ENCODE measurements at places on chromosomes 5 and 9. TPM values are rescaled to one million over a fixed set of nuclear protein-coding genes. Genes with fewer than 3 reads are reported as not detected.

DNA sequence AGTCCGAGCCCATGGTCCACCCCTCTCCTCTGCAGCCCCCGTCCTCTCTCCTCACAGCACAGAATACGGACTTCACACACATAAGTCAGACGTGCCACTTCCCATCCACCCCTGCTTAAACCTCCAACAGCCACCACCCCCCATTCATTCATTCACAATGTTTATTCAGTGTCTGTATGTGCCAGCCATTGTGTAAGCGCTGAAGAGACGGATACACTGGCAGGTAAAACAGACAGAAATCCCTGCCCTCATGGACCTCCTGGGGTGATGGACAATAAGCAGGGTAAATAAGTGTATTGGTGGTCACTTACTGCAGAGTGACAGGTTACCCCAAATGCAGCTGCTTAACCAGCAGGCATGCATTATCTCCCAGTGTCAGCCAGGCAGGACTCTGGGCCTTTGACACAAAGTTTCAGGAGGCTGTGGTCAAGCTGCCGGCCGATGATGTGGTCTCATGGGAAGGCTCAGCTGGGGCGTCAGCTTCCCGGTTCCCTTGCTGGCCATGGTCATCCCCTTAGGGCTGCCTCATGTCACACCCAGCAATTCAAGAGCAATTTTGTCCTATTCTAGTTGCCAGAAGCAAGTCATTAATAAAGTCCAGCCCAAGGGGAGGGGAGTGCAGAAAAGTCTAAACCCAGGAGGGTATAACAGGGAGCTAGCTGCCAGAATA lies 1.8 kb upstream of the PAXX start:
- DNase-seq: no peak

- DNase-seq: no peak
Observed at GRCh38 chr9:81791076-81791475, 101.7 kb upstream of the TLE1 start.

- DNase-seq: no peak
Observed at GRCh38 chr9:36194326-36195000, 3.7 kb downstream of the CLTA start.

The PDLIM7 gene
- total RNA-seq: 551 TPM

The WDR31 gene
- 3.0 TPM for total RNA-seq

GRCh38 chr5:176677209-176677939 lies 30.1 kb downstream of the TSPAN17 start:
- no peak for DNase-seq

- no peak for DNase-seq
Observed at GRCh38 chr5:138948471-138949222, 73.5 kb upstream of the LRRTM2 start.

GRCh38 chr9:113912816-113913215 lies 36.7 kb downstream of the ZNF618 start:
- DNase-seq: no peak

The OR13F1 gene
- not detected for total RNA-seq

The PCDHGB2 gene
- total RNA-seq: 1.2 TPM

The WNK2 gene
- total RNA-seq: 17.1 TPM

The TSSK1B gene
- total RNA-seq: not detected

The GRK6 gene
- total RNA-seq: 34.9 TPM

The ZNF782 gene
- 3.9 TPM for total RNA-seq

The OLFML2A gene
- total RNA-seq: 16.4 TPM

DNA sequence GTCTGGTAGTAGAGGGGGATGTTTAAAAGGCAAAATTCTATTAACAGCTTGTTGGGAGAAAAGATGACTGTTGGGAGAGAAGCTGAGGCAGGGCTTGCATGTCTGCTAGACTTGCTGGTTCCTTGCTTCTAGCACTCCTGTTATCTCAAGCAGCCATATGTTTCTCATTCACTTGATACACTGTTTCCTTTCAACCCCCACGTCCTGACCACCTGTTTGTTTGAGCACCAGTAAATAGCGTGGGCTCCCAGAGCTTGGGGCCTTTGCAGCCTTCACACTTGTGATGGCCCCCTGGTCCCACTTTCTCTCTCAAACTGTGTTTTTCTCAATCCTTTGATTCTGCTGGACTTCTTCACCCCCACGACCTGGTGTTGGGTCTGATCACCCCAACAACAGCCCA lies 111.7 kb upstream of the TMEM161B start:
- no peak for DNase-seq

DNA sequence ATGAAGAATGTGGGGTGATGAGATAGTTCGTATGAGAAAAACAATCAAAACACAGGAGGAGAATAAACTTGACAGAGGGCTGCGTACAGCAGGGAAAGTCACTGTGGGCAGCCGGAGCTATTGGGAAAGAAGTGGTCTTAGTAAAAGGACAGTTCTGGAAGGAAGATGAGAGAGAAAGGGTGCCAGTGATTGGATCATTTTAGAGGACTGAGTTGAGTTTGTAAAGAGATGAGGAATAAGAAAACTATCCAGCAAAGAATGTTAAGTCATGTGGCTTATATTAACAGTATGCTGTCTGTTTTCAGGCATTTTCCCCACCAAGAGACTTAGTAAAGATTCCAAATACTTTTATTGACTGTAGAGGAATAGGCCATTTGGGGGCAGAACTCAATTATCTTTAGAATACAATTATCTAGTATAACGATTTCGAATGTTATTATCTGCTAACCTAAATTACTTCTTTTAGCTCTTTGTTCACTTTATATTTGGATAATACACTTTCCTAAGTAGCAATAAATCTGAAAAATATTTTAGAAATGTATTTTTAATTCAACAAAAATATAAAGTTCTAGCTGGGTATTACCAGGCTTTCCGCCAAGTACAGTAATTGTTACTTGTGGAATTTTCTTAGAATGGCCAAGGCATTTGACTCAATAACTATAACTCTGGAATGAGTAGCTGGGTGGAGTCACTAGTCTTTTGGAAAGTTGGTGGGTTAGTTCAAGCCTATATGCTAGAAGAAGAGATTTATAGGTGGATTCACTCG lies 15.5 kb upstream of the LOX start:
- DNase-seq: no peak

DNA sequence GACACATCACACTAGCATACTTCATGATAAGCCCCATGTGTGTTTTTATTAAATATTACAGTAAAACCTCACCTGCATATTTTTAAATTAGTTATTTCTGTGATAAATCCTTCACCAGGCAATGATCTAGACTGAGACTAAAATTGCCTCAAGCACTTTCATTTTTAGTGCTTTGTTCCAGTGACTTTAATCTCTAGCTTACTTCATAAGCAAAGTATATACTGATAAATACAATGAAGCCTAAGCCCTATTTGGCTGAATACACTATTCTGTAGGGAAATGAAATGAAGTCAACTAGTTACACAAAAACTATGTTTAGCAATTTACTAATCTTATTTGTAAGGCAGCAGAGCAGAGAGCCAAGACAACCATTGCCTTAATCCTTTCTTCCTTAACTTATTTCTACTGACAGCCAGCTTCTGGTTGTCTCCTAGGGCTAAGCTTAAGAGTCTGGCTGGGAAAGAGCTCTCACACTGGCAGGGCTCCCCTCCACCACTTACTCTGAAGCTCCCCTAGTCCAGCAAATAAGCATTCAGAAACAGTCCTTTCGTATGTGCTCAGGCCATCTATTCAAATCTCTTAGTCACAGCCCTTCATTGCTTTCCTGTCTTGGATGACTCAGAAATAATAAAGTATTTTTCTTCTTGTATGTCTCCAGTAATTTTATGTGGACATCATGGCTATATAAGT lies 31.4 kb upstream of the MTAP start:
- DNase-seq: no peak

- no peak for DNase-seq
Observed at GRCh38 chr5:6712142-6712576, 1.1 kb upstream of the TENT4A start.

The SPATA31D3 gene
- not detected for total RNA-seq

DNA sequence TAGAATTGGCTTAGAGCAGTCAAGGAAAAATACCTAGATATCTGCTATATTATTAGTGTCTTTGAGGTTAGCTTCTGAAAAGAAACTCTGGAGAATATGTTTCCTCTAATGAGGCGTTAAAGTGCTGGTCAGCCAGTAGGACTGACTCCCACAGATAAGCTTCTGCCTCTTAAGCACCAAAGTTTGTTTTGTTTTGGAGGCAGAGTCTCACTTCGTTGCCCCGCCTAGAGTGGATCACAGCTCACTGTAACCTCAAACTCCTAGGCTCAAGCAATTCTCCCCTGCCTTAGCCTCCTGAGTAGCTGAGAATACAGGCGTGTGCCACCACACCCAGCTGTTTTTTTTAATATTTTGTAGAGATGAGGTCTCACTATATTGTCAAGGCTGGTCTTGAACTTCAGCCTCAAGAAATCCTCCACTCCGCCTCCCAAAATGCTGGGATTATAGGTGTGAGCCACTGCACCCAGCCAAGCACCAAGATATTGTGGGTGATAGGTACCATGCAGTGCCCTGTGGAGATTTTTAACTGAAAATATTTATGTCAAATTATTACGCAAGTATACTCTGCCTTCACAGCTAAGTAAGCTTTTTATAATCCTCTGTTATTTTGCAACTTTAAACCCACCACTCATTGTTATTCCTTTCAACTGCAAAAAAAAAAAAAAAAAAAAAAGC lies 24.7 kb upstream of the TMEM171 start:
- DNase-seq: no peak

- DNase-seq: no peak
Observed at GRCh38 chr9:136003411-136004218, 42.4 kb upstream of the UBAC1 start.

GRCh38 chr5:80686757-80687156 lies 32.0 kb upstream of the DHFR start:
- DNase-seq: no peak

DNA sequence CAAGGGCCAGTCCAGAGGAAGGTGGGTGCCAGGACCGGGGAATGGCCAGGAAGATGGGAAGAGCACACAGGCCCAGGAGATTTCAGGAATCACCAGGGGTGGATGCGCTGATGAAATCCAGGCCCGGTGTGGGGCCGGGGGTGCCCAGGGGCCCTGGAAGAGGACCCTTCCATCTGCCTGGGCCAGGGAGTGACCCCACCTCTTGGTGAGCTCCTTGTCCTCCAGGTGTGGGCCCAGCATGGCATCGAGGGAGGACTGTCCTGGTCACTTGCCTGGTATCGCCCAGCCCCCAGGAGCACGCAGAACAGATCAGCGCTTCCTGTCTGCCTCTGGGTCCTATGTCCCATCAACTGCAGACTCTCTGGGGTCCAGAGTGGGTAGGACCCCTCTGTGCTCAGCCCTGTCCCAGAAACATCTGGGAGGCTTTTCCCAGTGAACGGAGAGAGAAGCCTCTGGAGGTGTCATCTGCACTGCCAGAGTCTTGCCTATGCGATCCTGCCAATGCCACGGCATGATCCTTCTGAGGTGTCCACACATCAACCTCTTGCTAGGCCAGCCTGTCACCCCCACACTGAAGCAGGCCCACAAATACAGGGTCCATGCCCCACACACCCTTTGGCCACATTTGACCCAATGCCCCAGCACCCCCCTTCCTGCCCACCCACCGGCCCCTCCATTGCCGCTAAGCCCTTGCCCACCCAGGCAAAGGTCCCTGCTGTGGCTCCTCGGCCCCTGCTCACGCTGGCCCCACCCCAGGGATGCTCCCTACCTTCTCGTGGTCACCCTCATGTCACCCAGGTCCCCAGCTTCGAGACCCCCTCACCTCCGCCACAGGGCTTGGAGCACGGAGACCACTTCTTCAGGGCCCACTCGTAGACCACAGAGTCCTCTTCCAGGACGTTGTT lies 67.2 kb downstream of the ZNF354C start:
- no peak for DNase-seq

The SEMA4D gene
- 27.8 TPM for total RNA-seq

The BTNL9 gene
- 0.21 TPM for total RNA-seq

GRCh38 chr9:120544441-120544840 lies 35.5 kb downstream of the CDK5RAP2 start:
- no peak for DNase-seq

The CORO2A gene
- 7.8 TPM for total RNA-seq

All from kidney epithelial cell (primary cell).